Cortex of kidney (tissue), 1 donor: ENCODE measurements at places on chromosomes 2 and 18.

DNA sequence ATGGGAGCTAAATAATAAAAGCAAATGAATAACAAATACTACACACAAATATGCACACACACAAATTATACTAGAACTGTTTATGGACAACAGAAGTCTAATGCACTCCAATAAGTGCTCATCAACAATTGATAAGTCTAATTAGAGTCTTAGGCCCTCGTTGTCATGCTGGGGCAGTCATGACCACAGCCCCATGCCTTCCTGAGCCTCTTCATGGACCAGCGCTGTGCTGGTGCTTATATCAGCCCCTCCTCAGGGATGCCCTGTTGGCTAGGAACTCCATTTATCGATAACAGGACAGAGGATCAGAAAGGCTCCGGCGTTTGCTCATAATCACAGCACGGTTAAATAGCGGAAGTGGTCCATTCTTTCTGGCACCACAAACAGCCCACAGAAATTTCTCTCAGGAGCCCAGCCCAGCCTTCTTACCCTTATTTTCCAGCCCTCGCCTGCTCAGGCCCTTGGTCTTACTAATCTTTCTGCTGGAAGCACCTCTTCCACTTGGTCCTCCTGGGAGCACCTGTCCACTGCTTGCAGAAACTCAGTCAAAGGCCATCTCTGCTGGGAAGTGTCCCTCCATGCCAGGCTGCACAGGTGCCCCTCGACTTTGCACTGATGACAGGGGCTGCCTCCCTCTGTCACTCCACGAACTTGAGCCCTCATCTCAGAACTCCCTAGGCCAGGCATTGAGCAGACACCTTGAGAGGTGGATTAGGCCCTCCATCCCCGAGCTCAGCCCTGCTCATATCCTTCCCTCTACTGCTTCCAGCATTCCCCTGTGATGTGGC lies 500.2 kb upstream of the HS6ST1 start:
- DNase-seq, result no peak

DNA sequence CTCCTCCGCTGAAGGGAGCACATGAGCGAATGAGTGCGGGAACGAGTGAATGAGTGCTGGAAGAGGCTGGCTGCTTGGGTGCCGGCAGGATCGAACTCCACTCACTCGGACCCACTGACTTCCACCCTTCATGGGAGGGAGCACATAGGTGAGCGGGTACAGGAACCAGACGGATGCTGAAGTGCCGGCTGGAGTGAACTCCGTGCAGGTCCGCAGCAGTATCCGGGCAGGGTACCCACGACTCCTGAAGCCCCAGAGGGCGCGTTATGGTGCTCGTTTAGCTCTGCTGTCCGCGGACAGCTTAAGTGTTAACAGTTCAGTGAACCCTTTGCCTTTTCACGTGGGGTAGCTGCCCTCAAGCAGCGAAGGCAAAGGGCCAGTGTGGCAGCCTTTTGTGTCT lies 23.2 kb downstream of the RPRM start:
- no peak for DNase-seq

DNA sequence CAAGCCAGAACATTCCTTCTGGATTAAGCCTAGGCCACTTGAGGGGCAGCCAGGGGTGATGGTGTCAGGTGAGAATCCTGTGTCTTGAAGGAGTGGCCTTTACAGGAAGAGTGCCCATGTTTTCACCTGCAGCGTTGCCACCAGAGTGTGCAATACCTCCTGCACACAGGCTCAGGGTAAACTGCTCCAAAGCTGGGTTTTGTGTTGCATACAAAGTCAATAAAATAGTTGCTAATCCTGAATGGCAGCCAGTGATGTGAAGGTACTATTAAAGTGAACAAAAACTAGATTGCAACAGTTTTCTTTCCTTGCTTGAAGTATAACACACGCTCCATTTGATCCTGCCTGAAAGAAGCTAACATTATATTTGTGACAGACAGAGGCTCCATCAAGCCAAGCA lies 64.4 kb upstream of the NRP2 start:
- DNase-seq, result no peak

DNA sequence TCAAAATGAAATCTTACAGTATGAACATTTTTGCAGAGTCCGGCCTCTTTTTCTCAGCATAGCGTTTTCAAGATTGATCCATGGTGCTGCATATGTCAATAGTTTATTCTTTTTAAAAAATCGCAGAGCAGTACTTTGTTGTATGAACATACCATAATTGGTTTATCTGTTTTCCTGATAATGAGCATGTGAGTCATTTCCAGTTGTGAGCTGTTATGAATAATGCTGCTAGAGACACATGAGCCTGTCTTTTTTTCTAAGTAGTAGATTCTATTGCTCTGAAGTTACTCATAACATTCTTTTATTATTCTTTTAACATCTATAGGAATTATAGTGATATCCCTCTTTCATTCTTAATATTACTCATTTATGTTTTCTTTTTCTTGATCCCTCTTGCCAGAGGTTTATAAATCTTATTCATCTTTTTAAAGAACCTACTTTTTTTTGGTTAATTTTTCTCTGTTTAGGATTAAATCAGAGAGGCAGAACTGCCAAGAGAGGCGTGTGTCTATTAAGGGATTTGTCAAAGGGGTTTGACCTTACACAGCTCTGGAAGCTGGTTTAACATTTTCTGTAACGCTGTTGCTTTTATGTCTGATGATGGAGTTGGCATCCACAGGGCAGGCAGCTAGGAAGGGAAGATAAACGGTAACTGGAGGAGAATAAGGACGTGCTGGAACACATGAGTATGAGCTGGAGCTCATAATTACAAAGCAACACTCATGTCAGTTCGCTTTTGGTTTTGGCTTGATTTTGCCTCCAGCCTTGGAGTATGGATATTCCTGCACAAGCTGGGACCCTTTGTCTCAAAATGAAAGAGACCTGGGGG lies 47.4 kb downstream of the MGAT5 start:
- no peak for DNase-seq

GRCh38 chr2:70978341-70979179 lies at the start of gene ANKRD53:
ANKRD53 (plus strand) TSS chr2:70978630; CDS start chr2:70978646, 16 bp downstream.
- DNase-seq, result no peak

DNA sequence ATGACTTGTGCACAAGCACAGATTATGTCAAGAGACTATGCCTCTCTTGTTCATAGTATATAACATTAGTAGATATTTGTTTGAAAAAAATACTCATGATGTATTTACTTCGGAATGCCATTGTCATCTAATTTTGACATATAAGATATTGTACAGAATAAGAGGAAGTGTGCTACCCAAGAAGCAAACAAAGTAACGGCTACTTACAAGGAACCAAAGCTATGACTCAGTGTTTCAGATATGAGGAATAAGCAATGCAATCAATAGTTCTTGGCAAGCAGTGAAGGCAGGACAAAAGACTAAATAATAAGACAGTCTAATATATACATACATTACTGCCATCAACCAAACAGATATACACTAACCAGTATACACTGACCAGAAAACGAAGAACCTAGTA lies 256.3 kb downstream of the CCDC178 start:
- no peak for DNase-seq

GRCh38 chr2:84459944-84460429 lies 907 bp upstream of the SUCLG1 start:
- no peak for DNase-seq

DNA sequence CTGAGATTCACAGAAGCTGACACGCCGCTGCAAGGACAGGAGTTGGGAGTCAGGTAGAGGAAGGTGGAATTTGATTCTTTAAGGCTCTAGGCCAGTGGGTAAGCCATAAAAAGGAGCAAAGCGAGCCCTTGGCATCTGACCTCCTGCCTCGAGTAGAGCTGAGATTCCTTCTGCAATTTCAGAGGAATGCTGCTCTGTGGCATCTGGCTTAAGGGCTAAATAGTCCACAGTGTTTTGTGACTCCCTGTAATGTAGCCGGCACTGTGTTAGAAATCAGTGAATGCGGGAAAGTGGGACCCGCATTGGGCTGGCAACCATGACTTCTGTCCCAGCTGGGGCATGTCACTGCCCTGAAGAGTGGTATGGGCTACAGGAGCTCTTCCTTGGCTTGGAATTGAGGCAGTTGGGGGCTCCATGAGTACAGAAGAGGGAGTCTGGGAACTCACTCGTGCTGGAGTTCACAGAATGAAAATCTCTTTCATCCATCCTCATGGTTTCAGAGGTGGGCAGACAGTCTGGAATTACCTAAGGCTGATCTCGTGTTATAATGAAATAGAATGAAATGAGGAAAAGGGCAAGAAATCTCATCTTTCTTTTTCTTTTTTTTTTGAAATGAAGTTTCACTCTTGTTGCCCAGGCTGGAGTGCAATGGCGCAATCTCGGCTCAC lies 12.7 kb upstream of the MYCN start:
- DNase-seq, result no peak

GRCh38 chr2:140643761-140644187 lies 1487.0 kb downstream of the LRP1B start:
- DNase-seq, result no peak

- no peak for DNase-seq
These were observed 177.0 kb downstream of the LDLRAD4 start for GRCh38 chr18:13395577-13395976.

DNA sequence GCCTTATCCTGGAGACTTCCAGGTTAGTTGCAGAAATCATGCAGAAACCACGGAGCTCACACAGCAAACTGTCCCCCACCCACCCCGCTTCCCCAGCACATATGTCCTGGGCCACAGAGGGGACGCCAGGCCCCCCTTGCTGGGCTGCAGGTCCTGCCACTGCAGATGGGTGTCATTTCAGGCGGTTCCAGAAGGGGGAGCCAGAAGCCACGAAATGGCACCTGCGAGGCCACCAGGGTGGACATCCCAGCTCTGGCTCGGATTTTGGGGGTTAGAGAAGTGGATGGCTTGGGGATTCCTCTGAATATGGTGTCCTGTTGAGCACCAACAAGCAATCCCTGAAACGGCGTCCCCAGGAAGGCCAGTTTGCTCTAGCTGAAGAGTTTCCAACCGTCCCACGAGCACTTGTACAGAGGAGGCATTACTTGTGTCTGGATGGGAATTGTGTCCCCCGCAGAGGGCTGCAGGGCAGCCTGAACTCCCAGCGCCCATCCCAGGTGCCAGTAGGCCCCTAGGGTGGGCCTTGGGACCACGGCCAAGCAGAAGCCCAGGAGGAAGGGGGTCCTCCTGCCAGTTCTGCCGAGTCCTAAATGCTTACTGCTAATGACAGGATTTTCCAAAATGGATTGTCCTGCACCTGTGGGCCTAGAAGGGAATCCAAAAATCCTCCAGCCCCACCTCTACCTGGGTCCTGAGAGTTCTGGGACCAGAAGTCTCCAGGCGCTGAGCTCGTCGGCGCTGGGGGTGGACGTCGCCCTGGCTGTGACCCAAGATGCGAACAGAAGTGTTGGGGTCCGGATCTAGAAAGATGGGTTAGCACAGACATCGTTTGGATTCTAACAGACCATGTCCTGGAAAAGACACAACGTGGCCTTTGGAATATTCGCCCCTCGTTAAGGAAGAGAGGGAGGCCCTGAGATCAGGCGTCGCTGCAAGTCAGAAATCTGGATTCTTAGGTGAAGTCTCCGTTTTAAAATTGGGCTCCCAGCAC lies 14.6 kb upstream of the NFATC1 start:
- DNase-seq, result no peak

GRCh38 chr2:148512501-148512900 lies 132.1 kb upstream of the EPC2 start:
- no peak for DNase-seq

- DNase-seq, result no peak
These were observed 28.0 kb upstream of the KCMF1 start for GRCh38 chr2:84942964-84943421.

DNA sequence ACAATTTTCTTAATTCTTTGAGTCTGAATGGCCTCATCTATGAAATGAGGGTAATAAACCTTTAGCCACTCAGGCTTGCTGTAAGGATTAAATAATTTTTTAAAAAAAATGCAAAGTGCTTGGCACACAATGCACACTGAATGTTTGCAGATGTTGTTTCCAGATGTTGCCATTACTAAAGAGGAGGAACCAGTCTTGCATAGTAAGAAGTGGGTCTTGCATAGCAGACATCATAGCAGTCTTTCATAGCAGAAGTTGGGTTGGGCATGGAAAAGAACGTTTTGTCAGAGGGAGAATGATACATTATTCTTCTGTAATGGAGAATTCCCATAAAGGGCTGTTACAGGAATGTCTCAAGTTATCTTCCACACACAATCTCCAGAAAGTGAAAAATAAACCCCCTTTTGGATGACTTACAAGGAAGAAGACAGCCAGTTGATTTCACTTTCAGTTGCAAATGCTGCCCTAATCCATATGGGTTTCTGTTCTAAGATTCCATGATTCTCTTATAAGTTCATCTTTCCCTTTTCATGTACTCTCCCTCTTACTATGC lies 327.7 kb downstream of the SUCLG1 start:
- DNase-seq, result no peak

DNA sequence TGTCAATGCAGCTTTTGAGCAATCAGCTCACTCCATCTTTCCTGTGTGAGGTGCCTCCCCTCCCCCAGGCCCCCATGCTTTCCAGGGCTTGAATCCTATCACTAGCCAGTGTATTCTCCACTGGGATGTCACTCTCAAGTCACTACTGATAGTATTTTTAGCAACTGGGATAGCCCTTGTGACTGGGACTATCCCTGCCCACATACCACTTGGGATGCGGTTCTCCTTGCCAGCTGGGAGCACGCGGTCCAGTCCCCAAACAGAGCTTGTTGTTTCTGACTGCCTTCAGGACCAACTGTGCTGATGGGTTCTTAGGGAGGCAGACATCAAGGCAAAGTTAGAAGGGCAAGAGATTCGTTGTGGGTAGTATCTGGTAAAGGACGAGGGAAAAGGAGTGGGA lies 134.9 kb downstream of the FAM161A start:
- no peak for DNase-seq

- DNase-seq, result no peak
These were observed 233.5 kb upstream of the ATP5MC3 start for GRCh38 chr2:175414882-175415487.

DNA sequence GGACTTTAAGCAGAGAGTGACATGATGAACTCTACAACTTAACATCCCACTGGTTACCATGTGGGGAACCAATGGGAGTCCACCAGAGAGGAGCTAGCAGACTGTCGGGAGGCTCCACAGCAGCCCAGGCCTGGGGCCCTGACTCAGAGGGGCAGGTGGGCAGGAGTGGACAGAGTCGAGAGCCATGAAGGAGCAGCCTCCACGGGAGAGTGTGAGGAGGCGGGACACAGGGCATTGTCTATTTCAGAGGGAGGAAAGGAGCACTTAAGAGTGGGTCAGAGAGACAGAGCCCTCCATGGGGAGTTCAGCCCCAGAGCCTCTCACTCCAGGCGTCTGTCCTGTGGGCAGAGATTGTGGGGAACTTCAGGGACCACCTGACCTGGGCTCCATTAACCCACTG lies 118.7 kb downstream of the CYP26B1 start:
- no peak for DNase-seq

DNA sequence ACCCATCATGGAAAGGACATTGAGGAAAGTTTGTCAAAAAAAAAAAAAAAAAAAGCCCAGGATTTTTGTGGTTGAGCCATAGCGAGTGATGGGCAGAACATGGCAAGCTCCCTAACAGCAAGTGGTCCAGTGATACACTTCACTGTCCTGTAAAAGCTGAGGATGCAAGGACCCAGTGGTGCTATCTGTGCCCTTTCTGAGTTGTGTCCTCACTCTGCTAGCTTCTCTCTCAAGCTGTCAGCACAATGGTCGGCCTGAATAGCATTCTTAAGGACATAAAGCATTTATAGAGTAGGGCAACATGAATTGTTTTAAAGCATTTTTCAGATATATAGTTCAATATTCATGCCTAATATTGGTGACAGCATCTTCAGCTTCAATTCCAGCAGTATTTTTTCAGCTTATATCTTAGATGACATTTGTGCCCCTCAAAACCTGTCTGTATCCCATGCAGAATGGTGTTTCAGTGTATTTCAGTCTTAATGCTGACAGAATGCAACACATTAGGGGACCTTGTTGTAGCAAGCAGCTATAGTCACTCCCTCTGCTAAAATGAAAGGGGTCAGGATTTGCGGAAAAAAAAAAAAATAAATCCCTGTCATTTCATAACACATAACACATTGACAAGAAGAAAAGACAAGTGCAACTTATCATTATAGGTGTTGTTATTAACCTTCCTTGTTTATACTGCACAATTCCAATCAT lies 496.7 kb downstream of the THSD7B start:
- no peak for DNase-seq
